Tibial nerve (tissue), 4 donors: ENCODE measurements at places on chromosomes 13 and 19. TPM values are rescaled to one million over a fixed set of nuclear protein-coding genes. Genes with fewer than 3 reads are reported as not detected.

DNA sequence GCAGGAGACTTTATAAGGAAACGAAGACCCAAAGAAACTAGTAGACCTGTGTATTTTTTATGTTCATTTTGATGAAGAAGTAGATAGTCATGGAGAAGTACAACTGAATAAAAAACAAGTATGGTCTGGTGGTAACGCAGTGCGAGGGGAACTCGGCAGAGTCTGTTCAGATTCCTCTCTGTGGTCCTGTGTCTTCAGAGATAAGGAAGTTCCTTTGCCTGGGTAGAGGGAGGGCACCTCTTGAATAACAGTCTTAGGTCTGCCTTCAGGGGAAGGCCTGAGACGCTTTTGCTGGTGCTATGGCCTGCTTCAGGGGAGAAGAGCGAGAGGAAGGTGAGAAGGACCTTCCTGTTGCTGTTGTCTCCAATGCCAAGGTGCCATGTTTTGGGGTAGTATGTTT, 25.9 kb upstream of the SLC46A3 start:
- no peak for DNase-seq

- no peak for DNase-seq
These were observed 8.2 kb upstream of the ZNF507 start for GRCh38 chr19:32337084-32337808.

UBE2L5 gene
- total RNA-seq = not detected

CGB8 gene
- total RNA-seq = not detected

TMEM38A gene
- total RNA-seq = 3.5 TPM
